Activated B cell treated with CpG ODN at 0.5 μM for 24 hours (primary cell): ENCODE measurements at places on chromosomes 2 and 18. TPM values are rescaled to one million over a fixed set of nuclear protein-coding genes. Genes with fewer than 3 reads are reported as not detected.

VIL1 gene
- 0.07 TPM in 1 of 2 replicates, not detected in the other for total RNA-seq

PROKR1 gene
- 0.05 and 0.09 TPM in 2 replicates for total RNA-seq

KCMF1 gene
- 77.1 and 96.6 TPM in 2 replicates for total RNA-seq

CREG2 gene
- total RNA-seq = not detected in 2 replicates

GNAL gene
- total RNA-seq = 0.22 TPM in 1 of 2 replicates, not detected in the other

ICOS gene
- 0.12 TPM in 1 of 2 replicates, not detected in the other for total RNA-seq

FBXO11 gene
- 77.8 and 89.1 TPM in 2 replicates for total RNA-seq

ABHD1 gene
- 0.20 and 1.1 TPM in 2 replicates for total RNA-seq

ERICH2 gene
- total RNA-seq = not detected in 2 replicates

ANKZF1 gene
- total RNA-seq = 96.0 and 105 TPM in 2 replicates

INHA gene
- total RNA-seq = not detected in 2 replicates

SCG2 gene
- total RNA-seq = 0.15 and 0.35 TPM in 2 replicates

ITPRIPL1 gene
- total RNA-seq = 2.7 and 4.4 TPM in 2 replicates

PLA2R1 gene
- total RNA-seq = not detected in 2 replicates

CD207 gene
- not detected in 2 replicates for total RNA-seq

LDLRAD4 gene
- total RNA-seq = 66.9 and 70.1 TPM in 2 replicates

ODC1 gene
- total RNA-seq = 192 and 200 TPM in 2 replicates

TMEM87B gene
- total RNA-seq = 19.8 and 20.0 TPM in 2 replicates

SPP2 gene
- total RNA-seq = not detected in 2 replicates

TNS1 gene
- 0.10 and 0.13 TPM in 2 replicates for total RNA-seq

KIF3C gene
- total RNA-seq = 1.5 and 1.8 TPM in 2 replicates
